Lower lobe of right lung (tissue), 2 donors: ENCODE measurements at places on chromosomes 3 and 15.
A peak's percentile ranks its signal among the peaks of the same experiment; 100 is the strongest.

DNA sequence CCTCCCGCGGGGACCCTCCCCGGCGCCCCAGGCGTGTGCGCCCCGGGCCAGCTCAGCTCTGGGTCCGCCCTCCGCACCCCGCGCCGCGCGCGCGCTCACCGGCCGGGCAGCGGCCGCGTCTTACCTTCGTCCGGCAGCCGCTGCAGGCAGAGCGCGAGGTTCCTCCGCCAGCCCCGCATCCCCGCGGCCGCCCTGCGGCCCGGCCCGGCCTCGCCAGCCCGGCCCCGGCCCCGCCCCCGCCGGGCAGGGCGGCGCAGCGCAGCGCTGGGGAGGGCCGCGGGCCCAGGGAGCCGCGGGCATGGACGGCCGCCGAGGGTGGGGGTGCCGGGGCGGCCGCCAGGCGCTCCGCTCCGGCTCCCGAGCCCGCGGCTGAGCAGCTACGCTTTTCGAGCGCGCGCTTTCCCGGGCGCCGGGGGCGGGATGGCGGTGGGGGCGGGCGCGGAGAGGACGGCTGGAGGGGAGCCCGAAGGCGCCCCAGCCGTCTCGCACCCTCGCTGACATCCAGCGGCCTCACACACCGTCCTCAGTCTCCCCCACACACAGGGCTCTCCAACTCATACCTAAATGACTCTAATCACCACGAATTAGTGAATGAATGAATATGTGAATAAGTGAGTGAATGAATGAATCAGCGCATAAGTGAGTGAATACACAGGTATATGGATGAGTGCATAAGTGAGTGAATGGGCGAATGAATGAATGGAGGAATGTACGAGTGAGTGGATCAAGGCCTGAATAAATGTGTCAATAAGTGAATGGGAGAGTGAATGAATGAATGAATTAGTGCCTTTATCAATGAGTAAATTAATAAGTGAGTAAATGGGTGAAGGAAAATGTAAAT, 48.5 kb upstream of the CCDC174 start:
- no peak for DNase-seq

GRCh38 chr15:77066971-77067690, 3.8 kb downstream of the TSPAN3 start:
- DNase-seq = no peak

GRCh38 chr3:186184021-186184420, 75.1 kb upstream of the ETV5 start:
- no peak for DNase-seq

DNA sequence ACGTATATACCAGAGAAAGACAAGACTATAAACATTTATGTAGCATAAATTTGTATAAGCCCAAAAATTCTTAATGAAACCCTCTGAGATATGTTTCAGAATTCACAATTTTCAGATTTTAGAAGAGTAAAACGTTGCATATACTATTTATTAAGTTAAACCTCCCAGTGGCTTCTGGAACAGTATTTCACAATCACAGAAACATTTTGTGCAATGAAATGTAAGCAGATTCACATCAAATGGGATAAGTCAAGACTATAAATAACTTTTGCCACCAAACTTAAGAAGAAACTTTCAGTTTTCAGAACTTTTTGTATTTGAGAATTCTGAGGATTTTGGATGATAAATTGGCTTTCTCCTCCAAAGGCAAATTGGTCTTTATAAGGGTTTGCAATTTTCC, 9.2 kb downstream of the SLTM start:
- no peak for DNase-seq

GRCh38 chr3:158483701-158484235, 87.2 kb upstream of the MLF1 start:
- no peak for DNase-seq

- no peak for DNase-seq
Observed at GRCh38 chr15:23420806-23421575, 26.1 kb downstream of the GOLGA6L2 start.

DNA sequence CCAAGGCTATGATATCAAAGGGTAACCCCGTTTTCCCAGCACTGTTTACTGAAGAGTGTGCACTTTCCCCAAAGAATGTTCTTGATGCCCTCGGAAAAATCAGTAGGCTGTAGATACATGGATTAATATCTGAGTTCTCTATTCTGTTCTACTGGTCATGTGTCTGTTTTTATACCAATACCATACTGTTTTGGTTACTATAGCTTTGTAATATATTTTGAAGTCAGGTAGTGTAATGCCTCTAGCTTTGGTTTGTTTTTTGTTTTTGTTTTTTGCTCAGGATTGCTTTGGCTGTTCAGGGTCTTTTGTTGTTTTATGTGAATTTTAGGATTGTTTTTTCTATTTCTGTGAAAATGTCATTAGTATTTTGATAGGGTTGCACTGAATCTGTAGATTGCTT, 95.1 kb downstream of the PLD1 start:
- DNase-seq = no peak

- DNase-seq = no peak
Observed at GRCh38 chr3:127742580-127742979, 69.8 kb downstream of the ABTB1 start.

DNA sequence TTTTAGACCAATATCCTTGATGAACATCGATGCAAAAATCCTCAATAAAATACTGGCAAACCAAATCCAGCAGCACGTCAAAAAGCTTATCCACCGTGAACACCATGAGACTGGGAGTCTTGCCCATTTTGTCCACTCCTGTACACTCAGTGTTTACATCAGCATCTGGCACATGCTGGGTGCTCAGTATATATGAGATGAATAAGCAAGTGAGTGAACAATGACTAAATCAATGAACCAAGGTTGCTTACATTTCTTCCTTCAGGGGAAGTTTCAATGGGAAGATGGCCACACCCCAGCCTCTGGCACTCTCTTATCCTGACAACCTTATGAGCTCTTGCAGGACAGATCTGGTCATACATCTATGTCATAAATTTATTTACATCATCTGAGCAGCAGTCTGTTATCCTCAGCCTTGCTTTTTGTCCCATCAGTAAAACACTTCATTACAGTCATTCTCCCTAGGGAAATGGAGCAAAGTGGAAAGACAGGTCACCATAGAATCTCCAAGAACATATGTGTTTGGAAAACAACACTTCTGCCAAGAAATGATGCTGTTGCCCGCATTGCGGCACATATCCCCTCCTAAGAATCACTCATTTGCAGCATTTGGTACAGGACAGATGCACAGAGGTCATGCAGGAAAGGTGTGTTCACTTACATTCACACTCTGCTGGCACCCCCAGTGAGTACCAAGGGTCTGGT, 171.8 kb upstream of the EIF1B start:
- DNase-seq = no peak

DNA sequence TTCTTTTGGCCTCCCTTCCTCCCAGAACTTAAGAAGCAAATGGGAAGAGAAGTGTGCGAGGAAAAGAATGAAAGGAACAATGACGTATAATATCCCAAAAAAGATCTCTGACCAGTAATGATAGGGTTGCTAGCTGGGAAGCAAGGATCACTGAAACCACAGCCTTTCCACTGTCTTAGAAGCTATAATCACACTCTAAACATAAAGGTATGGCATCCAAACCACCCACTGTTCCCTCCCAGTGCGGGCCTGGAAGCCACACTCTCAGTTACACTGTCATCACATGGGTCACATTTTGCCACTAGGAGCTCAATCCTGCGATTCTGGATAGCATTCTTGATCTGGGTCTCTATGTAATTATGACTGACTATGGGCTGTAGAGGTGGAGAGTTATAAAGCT, 131.6 kb upstream of the HACD2 start:
- DNase-seq = no peak

DNA sequence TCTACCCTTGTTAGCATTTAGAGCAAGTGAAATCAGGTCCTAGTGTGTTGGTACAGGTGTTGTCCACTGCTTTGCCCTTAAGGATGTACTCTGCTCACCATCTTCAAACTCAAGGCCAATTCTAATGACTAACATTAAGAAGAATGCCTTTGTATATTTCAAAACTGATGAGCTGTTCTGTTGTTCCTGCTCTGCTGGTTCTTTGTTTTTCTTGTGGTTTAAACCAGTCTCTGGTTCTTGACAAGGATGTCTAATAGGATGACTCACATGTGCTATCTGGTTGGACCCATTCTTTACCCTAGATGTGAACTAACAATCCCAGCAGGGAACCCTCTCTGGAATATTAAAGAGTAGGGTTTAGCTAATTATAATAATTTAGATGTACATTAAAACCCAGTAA, 17.3 kb downstream of the ABHD5 start:
- DNase-seq = no peak

DNA sequence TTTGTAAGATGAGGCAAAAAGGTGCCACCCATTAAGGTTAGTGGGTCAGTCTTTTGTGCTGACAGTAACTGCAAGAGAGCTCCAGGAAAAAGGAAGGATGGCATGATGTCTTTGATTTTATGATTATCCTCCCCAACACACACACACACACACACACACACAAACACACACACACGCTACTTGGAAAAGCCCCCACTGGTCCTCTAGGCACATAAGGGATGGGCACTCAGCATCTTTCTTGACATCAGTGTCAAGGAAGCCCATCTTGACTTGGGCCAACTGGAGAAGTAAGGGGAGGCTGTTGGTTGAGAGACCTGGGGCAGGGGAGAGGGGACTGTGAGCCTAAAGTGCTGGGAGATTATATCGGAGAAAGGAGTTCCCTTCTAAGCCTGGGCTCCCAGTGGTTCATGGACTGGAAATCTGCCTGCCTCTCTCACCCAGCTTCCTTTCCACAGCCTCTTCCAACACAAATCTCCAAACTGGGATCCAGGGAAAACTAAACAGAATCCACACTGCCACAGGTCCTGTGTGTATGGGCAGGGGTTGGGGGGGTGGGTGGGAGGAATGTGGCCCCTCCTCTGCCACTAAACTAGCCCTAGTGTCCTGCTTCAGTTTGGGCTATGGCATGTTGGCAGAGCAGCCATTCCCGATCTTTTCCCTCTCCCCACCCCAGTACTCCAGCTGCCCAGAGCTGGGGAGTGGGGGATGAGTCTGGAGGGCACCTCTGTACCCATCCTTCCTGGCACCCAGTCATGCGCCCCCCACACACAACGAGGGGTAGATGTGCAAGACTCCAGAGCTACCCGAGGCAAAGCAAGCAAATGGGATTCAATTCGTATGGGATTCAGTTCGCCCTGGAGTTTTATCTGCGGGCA, 1.6 kb downstream of the AMOTL2 start:
- DNase-seq = no peak

GRCh38 chr3:107589454-107589853, 66.7 kb downstream of the BBX start:
- DNase-seq = no peak

DNA sequence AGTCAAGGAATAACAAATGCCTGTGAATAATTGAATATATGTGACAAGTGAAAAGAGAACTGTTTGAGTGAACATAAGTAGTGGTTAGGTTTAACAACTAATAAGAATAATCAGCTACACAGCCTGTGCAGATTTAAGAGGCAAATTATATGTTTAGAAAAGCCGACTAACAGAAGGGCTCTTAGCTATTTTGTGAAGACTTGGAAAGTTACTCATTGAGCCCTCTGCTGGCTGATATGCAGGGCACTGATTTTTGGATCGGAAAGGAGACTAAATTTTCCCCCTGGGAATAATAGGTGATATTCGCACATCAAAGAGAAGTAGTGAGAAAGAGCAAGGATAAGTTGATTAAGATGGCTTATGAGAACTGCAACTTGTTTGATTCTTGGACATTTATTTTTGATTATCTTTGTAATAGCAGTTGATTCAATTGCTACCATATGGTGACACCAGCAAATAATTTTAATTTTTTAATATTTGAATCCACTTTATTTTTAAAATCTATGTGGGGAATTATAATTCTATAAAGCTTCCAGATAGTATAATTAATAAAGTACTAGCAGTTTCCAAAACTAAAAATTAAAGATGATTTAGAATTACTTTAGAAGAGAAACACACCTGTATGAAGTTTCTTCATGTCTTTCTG, 156.2 kb downstream of the NLGN1 start:
- no peak for DNase-seq

- DNase-seq = no peak
Observed at GRCh38 chr3:189838291-189838690, 207.1 kb downstream of the TP63 start.

DNA sequence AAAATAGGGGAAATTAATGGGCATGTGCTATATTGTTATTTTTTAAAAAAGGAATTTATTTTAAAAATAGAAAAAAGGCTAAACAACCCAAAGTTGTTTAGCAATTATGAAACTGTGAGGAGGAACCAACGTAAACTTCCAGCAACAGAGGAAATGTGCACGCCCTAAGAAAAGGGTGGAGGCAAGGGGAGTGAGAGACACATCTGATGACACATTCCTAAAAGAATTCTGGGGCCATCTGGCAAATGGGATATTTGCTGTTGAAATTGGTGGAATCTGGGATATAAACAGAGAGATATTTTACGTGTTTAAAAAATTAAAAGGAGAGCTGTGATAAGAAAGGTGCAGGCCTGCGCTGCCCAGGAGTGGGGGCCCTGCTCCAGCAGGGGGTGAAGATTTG, 50.8 kb upstream of the MUC13 start:
- no peak for DNase-seq

DNA sequence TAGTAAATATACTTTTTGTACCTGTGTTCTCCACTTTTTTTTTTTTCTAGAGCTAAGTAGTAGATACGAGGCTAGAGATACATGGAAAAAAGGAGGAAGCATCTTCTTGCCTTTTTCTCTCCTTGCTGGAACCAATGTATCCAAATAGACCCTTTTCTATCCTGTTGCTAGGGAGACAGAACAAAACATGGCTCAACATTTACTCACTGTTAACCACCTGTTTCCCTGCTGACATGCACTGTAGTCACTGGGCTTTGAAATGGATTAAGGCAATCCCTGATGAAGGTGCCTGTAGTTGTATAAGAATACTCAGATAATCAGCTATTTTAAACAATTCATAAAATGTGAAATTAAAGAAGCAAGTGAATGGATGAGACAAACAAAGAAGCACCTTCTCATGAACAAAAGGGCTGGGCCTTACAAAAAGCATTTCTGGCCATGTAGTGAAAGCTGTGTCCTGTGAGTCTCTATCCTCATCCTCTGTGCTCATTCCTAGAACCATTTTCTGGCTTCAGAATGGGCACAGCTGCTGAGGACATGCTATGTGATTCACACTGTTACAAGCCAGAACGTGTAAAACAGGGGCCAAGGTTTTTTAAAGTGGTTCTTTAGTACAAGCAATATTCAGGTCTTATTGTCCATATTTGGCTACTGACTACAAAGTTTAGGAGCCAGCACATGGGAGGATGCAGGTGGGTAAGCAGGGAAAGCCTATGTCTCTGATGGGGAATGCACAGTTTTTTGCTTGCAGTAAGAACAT, 100.4 kb upstream of the NDN start:
- no peak for DNase-seq

- DNase-seq = peak; percentile 74
Observed at GRCh38 chr3:9864200-9864927, 15.7 kb downstream of the CIDEC start.
